Mucosa of gallbladder (tissue), 1 donor: ENCODE measurements at places on chromosomes 12 and 14. TPM values are rescaled to one million over a fixed set of nuclear protein-coding genes. Genes with fewer than 3 reads are reported as not detected.

SERPINA10 gene
- total RNA-seq = 0.32 TPM

CNTN1 gene
- total RNA-seq = 38.6 TPM

HOTAIR gene
- total RNA-seq = not detected

PIP4K2C gene
- total RNA-seq = 36.1 TPM

DAAM1 gene
- 37.9 TPM for total RNA-seq

INHBC gene
- total RNA-seq = not detected

IL26 gene
- not detected for total RNA-seq

TMTC1 gene
- total RNA-seq = 20.6 TPM

FGD4 gene
- 75.6 TPM for total RNA-seq

OR4L1 gene
- not detected for total RNA-seq

FGF23 gene
- 0.06 TPM for total RNA-seq

OTOGL gene
- total RNA-seq = 0.20 TPM

ARMH4 gene
- 10.0 TPM for total RNA-seq

JKAMP gene
- 35.8 TPM for total RNA-seq

IL23A gene
- total RNA-seq = 0.49 TPM

CACNA2D4 gene
- 8.6 TPM for total RNA-seq

TBC1D30 gene
- total RNA-seq = 17.1 TPM

TAS2R46 gene
- 0.46 TPM for total RNA-seq

SENP1 gene
- total RNA-seq = 11.8 TPM

ZNF891 gene
- 2.6 TPM for total RNA-seq

PRH2 gene
- not detected for total RNA-seq

ATP2A2 gene
- total RNA-seq = 248 TPM
